ENCODE measurements at places on chromosomes 2 and 18. TPM values are rescaled to one million over a fixed set of nuclear protein-coding genes. Genes with fewer than 3 reads are reported as not detected.

- no peaks in the 10 kb centered on the region for H3K36me3 ChIP-seq
- H3K27me3 ChIP-seq = no peaks in the 10 kb centered on the region
- H3K4me1 ChIP-seq = no peaks in the 10 kb centered on the region
- no peak for DNase-seq
- no peak overlapping the region for H3K4me3 ChIP-seq
- H3K27ac ChIP-seq = no peak overlapping the region
Observed at GRCh38 chr2:145644820-145645302, 1124.9 kb upstream of the ZEB2 start.

DNA sequence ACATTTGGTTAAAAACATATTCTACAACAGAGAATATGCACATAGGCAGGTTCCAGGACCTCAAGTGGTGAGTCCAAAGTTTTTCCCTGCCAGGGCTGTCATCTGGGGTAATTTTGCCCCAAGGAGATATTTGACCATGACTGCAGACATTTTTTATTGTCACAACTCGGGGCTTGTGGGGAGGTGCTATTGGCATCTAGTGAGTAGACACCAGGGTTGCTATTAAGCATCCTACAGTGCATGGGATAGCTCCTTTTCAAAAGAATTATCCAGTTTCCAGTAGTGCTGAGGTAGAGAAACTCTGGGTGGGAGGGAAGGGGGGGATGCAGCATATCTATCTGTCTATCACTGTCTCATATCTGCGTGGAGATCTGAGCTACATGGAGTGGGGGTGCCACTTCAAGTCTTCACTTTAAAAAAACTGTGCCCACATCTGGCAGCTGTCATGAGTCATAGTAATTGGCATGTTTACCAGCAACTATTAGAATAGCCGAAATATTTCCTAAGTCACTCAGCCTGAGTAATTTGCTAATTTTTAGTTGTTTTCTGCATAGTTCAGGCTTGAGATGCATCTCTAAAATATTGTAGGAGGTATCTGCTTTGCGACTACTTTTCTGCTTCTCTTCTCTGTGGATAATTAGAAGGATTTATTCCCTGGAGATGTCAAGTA, 254.0 kb upstream of the RBMS1 start:
- H3K27ac ChIP-seq = no peak overlapping the region
- H3K4me3 ChIP-seq = no peak overlapping the region
- H3K27me3 ChIP-seq = no peaks in the 10 kb centered on the region
- DNase-seq = no peak

- H3K4me3 ChIP-seq = no peak overlapping the region
- peak; percentile 44 for DNase-seq
- no peak overlapping the region for H3K27ac ChIP-seq
Observed at GRCh38 chr2:128624956-128625355, 306.3 kb upstream of the HS6ST1 start.

DNA sequence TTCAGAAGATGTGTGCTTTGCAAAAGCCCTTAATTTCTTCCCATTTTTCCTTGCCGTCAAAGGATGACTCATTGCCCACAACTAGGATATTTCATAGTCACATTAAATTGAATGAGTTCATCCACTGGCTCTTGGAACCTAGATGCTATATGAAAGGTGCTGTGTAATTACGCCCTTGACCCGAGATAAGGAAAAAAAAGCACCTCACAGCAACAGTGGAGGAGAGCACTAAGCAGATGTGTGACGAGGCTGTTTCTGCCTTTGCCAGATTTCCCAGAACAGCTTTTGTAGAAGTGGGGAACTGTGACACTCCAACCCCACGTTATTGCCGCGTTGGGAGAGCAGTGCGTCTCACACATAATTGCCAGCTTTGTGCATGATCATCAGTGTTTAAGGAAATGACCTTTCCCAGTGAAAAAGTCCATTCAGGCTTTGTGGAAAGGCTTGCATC, 33.3 kb upstream of the TMEM87B start:
- H3K27me3 ChIP-seq = no peaks in the 10 kb centered on the region
- H3K27ac ChIP-seq = no peak overlapping the region
- DNase-seq = no peak
- H3K36me3 ChIP-seq = peaks cover 15% of the 10 kb centered on the region
- no peak overlapping the region for H3K4me3 ChIP-seq

- H3K36me3 ChIP-seq = no peaks in the 10 kb centered on the region
- H3K27ac ChIP-seq = no peak overlapping the region
- no peak overlapping the region for H3K4me3 ChIP-seq
- H3K4me1 ChIP-seq = no peaks in the 10 kb centered on the region
Observed at GRCh38 chr2:30934066-30934465, 126.8 kb upstream of the CAPN13 start.

DNA sequence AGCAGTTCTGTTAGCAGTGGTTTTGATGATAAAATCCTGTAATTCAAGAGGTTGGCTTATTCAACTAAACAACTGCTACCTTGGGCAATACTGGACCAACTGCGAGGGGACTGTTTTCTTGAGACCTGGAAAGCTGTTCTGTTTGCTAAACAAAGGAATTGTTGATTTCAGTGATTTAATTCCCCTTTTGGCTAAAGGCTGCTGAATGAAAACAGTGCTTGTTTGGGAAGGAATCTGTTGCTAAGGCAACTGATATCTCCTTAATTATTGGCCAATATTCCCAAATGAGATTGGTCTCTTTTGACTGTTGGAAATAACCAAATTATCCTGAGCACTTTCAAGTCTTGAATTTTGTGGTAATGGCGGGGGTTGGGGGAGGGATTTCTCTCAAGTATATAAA, 136.8 kb downstream of the CAMKMT start:
- no peak for DNase-seq
- no peak overlapping the region for H3K27ac ChIP-seq
- H3K27me3 ChIP-seq = no peaks in the 10 kb centered on the region
- no peaks in the 10 kb centered on the region for H3K4me1 ChIP-seq

GRCh38 chr18:71028285-71028762, 739.5 kb downstream of the SOCS6 start:
- H3K4me3 ChIP-seq = no peak overlapping the region
- H3K27me3 ChIP-seq = no peaks in the 10 kb centered on the region
- H3K27ac ChIP-seq = no peak overlapping the region
- DNase-seq = no peak

DNA sequence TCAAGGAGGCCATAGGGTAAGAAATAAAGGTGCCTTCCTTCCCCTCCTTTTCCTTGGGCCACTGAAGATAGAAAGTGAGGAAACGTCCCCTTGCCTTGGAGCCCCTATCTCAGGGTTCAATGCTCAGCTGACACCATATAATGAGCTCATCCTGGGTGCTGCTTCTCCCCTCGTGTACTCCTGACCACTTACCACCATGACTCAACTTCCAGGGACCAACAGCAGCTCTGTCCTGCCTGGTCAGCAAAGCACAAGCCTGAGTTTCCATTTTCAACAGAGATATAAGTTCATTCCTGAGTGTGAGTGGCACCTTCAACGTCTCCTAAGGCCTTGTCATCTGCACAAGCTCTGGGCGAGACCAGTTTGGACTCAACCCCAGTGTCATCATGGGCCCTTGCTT, 151.2 kb downstream of the CAPN13 start:
- DNase-seq = no peak
- H3K4me3 ChIP-seq = no peak overlapping the region
- no peaks in the 10 kb centered on the region for H3K36me3 ChIP-seq

- DNase-seq = no peak
- no peaks in the 10 kb centered on the region for H3K27me3 ChIP-seq
- no peak overlapping the region for H3K27ac ChIP-seq
- H3K4me3 ChIP-seq = no peak overlapping the region
Observed at GRCh38 chr18:2625217-2625616, 30.3 kb upstream of the SMCHD1 start.

DNA sequence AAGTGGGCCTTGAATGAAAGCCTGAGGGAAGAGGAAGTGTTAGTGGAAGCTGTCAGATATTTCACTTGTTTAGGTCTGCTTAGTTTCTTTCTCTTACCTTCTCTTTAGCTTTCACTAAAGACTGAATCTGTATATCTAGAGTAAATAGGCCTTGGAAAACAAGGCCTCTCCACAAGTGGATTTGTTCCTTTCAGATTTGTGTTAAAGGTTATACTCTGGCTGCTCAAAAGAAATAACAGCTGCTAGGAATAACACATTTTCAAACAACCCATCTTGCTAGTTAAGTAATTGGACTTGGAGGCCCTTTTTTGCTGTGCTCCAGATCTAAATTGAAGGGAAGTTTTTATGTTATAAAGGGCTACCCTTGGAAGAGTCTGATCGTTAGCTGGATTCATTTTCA, 236.3 kb downstream of the KIAA1328 start:
- DNase-seq = no peak
- H3K4me3 ChIP-seq = no peak overlapping the region
- peaks cover 5% of the 10 kb centered on the region for H3K36me3 ChIP-seq
- no peak overlapping the region for H3K27ac ChIP-seq
- H3K27me3 ChIP-seq = no peaks in the 10 kb centered on the region

- no peak for DNase-seq
- no peak overlapping the region for H3K4me3 ChIP-seq
- H3K36me3 ChIP-seq = no peaks in the 10 kb centered on the region
- no peaks in the 10 kb centered on the region for H3K4me1 ChIP-seq
Observed at GRCh38 chr18:48371854-48372602, 37.2 kb downstream of the ZBTB7C start.

- DNase-seq = no peak
- no peak overlapping the region for H3K4me3 ChIP-seq
Observed at GRCh38 chr2:132419941-132420340, 3.3 kb downstream of the GPR39 start.

DNA sequence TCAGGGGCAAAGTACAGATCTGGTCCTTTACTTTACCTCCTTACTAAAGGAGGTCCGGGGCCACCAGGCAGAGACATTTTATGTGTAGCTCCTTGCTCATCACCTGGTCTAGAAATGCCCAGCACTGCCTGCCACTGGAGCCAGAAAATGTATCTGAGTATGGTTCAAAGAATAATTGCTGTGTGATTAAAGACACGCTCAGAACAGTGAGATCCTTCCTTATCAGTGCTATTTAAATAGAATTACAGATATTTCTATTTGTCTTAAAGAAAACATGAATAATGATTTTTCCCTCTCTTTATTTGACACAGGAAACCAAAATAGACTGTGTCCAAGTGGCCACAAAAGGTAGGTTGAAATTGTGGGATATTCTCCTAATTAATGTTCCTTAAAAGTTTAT, 494.8 kb upstream of the RAB12 start:
- no peak for DNase-seq
- no peaks in the 10 kb centered on the region for H3K36me3 ChIP-seq
- no peak overlapping the region for H3K4me3 ChIP-seq
- H3K27me3 ChIP-seq = no peaks in the 10 kb centered on the region
- H3K27ac ChIP-seq = no peak overlapping the region

DNA sequence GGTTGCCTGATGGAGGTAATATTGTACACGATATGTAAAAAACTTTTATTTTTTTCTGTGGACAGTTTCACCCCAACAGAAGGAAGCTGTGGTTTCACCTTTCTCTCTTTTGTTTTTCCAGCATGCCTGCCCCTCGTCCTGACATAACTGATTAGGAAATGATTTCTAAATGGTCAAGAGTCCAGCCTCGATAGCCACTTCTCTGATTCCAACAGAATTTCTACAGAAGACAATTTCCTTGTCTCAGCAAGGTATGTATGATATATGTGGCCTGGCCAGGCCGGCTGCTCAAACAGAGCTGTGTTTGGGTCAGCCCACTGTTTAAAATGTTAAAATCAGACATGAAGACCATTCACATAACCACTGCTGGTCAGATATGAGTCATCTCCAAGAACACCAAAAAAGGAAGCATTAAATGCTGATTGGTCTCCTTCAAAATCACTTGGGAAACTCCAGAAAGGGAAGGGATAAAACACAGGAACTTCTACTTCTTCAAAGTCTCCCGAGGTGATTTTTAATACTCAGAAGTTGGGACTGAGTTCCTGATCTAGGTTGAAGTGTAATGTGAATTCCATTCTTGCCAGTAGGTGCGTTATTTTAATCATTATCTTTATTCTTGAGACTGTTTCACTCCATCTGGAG, 22.3 kb downstream of the ATP8B1 start:
- H3K27me3 ChIP-seq = no peaks in the 10 kb centered on the region
- peak overlapping the region; percentile 87 for H3K27ac ChIP-seq
- no peaks in the 10 kb centered on the region for H3K36me3 ChIP-seq
- no peak overlapping the region for H3K4me3 ChIP-seq
- DNase-seq = no peak

GRCh38 chr18:72542984-72543356, 1.2 kb downstream of the CBLN2 start:
- no peaks in the 10 kb centered on the region for H3K27me3 ChIP-seq
- no peaks in the 10 kb centered on the region for H3K36me3 ChIP-seq
- no peak overlapping the region for H3K27ac ChIP-seq
- DNase-seq = no peak

DNA sequence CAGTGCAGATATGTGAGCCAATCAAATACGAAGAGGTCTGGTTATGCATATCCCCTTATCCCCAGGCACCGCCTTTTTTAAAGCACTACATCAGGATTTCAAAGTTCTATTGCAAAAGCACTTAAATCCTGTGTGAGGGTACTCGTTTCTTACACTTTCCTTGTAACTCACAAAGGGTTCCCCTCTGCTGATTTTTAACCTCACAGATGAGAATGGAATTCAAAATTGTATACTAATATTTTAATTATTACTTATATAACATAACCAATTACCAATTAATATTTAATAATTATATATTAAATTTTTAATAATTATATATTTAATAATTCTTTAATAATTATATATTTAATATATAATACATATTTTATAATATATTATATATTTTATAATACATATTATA, 126.2 kb upstream of the MAPRE2 start:
- no peak for DNase-seq
- H3K27ac ChIP-seq = no peak overlapping the region
- H3K4me3 ChIP-seq = no peak overlapping the region
- H3K27me3 ChIP-seq = no peaks in the 10 kb centered on the region
- H3K36me3 ChIP-seq = no peaks in the 10 kb centered on the region

GRCh38 chr2:45849491-45850283, 198.2 kb downstream of the PRKCE start:
- no peak overlapping the region for H3K27ac ChIP-seq
- H3K4me1 ChIP-seq = peaks cover 3% of the 10 kb centered on the region
- H3K4me3 ChIP-seq = no peak overlapping the region
- no peaks in the 10 kb centered on the region for H3K36me3 ChIP-seq

DNA sequence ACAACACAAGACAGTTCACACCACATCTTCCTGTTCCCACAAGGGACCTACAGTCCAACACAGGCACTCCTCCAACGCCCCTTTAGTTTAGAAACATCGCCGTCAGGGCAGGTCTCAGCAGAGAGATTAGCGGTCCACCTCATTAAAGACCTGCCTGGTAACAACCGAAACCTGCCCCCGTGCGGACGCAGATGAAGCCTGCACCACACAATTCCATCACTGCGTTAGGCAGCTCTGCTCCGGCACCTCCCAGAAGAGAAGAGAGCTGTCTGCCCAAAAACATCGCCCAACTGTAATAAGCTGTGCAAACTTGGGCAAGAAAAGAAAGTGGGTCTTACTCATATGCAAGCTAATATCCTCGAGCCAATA, 32.7 kb downstream of the ZNF516 start:
- no peak for DNase-seq
- no peak overlapping the region for H3K27ac ChIP-seq
- no peaks in the 10 kb centered on the region for H3K4me1 ChIP-seq
- H3K27me3 ChIP-seq = no peaks in the 10 kb centered on the region
- H3K4me3 ChIP-seq = no peak overlapping the region

The INPP5D gene
- 51.2 TPM for total RNA-seq

The TUBA4B gene
- total RNA-seq = not detected

The DSG1 gene
- not detected for total RNA-seq

The SPAST gene
- 18.2 TPM for total RNA-seq

The COLEC11 gene
- total RNA-seq = 1.4 TPM

The UCN gene
- total RNA-seq = 1.2 TPM

The HAUS1 gene
- total RNA-seq = 15.0 TPM

The KCNJ3 gene
- total RNA-seq = 5.1 TPM

The RAD51AP2 gene
- not detected for total RNA-seq

The TRAF3IP1 gene
- total RNA-seq = 21.0 TPM

The SPC25 gene
- 0.58 TPM for total RNA-seq

The ZSWIM2 gene
- total RNA-seq = not detected

The TMEM131 gene
- total RNA-seq = 37.7 TPM

The BCS1L gene
- 32.7 TPM for total RNA-seq

The POTEF gene
- total RNA-seq = 0.24 TPM

Data from aorta (tissue), 5 donors.